ENCODE measurements at places on chromosomes 1 and 21.

DNA sequence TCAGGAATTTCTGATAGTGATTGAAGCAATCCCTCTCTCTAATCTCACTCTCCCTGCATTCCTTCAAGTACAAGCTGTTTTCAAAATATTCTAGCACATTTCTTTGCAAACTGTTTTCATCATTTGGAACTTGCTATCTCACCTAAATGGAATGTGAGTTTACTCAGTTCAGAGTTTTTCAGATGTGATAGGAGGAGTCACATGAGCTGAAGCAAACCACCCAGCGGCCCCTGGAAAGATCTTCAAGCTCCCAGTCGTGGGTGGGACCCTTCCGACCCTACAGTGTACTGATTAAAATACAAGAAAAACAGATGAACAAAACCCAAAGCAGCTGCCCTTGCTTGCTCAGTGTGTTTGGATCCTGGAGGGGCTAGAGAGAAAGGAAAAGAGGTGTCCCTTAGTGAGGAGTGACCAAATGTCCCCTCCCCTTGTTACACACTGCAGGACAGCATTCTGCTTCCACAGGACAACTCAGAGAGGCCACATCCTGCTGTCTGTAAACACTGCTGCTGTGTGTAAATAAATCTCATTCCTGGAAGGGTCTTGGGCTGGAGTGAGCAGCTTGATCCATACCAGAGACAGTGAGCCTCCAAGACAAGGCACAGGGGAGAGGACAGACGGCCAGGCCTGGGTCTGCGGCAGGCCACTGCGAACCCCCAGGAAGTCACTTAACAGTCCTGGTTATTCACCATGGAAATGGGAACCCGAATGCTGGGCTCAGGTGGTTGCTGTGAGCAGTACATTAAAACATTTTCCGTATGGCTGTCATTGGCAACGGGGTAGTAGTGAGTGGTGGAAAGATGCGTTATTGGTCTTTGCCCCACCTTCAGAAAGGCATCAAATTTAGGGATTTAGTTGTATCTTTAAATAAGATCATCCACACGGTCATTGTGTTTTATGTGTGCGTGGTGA lies 229.2 kb downstream of the RHOU start:
- no peak for DNase-seq

DNA sequence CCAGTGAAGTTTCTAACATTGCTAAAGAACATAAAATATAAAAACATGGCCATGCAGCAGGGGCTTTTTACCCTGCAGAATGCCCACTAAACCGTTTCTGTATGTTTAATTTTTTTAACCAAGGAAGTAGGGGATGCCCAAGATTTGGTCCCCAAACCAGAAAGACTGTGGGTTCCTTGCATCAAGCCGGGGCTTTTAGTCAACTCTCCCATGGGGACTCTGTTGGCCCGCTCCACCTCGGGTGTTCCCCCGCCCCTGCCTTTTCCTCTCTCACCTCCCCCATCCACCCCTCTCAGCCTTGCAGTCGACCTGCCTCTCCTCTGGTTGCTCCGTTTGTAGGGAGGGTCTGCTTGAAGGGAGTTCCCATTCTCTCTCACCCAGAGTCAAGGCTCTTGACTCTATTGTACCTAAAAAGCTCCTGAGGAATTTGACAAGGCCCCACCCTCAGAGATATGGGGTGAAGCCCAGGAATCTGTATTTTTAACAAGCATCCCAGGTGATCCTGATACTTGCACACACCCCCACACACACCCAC lies 117.5 kb downstream of the TOMM20 start:
- peak; percentile 60 for DNase-seq

- DNase-seq, result peak; percentile 78
These were observed 91.9 kb upstream of the SSX2IP start for GRCh38 chr1:84781946-84782771.

DNA sequence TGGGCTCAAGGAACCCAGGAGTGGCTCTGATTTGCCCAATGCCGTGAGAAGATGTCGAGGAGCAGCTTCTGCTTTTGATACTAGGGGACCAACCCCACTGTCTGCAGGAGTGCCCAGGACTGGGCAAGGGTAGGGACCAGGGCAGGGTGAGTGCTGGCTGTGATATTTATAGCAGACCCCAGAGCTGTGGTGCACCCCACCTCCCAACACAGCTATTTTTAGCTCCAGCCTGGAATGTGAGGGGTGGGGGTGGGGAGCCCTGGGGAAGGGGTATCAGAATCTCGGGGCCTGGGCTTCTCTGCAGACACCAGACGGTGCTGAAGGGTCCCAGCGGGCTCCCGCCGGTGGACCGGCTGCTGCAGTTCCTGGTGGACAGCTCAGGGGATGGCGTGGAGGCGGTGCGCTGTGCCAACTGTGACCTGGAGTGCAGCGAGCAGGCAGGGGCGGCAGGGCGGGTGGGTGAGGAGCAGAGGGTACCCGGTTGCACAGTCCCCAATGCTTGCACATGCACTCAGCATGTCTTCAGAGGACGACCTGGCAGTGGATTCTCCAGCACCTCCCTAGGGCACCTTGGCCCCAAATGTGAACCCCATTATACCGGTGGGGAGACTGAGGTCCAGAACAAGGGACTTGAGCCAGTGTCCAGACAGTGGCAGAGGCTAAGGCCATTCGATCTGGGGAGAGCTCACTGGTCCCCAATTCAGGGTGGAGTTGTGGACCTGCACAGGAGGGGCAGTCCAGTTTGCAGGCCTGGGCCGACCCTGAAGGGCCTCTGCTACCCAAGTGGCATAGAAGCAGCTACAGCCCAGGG lies 1.4 kb downstream of the RNF207 start:
- DNase-seq, result no peak

DNA sequence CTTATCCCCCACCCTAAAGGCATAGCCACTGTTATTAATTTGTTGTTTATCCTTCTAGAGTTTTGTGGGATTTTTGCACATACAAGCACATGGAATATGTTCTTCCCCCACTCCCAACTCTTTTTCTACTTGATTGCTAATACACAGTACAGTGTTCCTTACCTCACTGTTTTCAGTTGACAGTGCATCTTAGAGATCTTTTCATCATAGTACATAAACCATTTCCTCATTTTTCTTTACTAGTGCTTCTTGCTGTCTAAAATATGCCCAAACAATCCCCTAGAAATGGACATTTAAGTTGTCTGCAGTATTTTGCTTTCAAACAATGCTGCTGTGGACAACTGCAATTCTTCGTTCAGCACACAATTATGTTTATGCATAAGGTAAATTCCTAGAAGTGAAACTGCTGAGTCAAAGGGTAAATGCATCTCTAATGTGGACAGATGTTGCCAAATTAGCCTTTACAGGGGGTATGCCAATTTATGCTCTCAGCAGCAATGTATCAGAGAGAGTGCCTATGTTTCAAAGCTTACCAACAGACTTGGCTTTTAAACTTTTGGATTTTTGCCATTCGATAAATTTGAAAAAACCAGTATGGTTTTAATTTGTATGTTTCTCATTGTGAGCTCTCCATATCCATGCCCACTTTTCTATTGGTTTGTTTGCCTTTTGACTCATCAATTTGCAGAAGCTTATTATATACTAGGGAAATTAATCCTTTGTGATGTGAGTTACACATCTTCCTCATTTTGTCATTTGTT lies 132.6 kb downstream of the MRPS6 start:
- DNase-seq, result no peak

- DNase-seq, result no peak
These were observed 23.7 kb upstream of the EPHA8 start for GRCh38 chr1:22539510-22540118.

- no peak for DNase-seq
These were observed 68.5 kb downstream of the GPR88 start for GRCh38 chr1:100606438-100606837.

- no peak for DNase-seq
These were observed 328.6 kb upstream of the C1orf87 start for GRCh38 chr1:60402216-60402615.

DNA sequence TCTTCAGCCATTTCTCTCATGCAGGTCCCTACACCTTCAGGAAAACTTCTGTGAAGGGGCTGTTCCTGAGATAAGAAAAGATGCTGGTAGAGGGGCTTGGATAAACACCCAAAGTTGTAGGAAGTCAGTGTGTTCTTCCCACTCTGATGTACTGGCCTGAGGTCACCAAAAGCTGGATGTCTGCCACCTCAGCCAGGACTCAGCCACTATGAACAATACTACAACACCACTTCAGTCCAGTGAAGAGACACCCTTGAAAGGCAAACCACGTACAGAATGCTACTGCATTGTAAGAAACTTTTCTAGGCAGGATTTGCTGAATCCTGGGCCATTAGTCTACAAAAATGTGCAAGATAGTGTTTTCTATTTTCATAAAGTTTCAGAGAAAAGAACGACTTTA lies 2.4 kb downstream of the PTPN14 start:
- no peak for DNase-seq

DNA sequence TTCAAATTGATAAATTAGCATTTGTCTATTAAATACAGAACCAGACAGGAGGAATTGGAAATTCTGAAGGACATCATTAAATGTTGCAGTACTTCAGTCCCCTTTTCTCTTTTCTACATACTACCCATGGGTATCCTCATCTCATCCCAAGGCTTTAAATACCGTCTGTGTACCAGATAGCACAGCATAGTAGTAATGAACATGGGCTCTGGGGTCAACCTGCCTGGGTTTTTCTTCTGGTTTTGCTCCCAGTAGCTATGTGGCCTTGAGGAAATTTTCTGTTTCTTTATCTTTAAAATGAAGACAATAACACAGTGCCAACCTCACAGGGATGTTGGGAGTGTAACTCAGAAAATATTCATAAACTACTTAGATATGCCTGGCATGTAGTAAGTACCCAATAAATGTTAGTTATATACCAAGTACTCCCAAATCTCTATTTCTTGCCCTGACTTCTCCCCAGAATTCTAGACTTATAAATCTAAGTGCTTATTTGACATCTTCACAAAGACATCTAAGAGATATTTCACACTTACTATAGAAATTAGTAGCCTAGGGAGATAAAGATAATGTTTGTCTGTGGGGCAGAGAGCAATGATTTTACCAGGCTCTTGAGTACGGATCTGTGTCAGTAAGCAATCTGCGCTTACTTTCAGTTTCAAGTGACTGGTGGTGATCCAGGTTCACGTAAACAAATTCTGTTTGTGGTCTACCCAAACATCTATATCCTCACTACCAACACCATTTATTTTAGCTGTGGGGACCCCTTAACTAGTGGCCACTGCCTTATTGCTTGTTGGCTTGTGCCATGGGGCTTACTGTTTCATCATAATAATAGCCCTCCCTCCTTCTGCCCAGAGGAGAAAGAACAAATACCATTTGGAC lies 37.3 kb downstream of the VANGL2 start:
- DNase-seq, result no peak

GRCh38 chr1:171420810-171421209 lies 64.5 kb upstream of the PRRC2C start:
- DNase-seq, result no peak

GRCh38 chr1:182687361-182687760 lies 3.0 kb upstream of the RGS8 start:
- no peak for DNase-seq

DNA sequence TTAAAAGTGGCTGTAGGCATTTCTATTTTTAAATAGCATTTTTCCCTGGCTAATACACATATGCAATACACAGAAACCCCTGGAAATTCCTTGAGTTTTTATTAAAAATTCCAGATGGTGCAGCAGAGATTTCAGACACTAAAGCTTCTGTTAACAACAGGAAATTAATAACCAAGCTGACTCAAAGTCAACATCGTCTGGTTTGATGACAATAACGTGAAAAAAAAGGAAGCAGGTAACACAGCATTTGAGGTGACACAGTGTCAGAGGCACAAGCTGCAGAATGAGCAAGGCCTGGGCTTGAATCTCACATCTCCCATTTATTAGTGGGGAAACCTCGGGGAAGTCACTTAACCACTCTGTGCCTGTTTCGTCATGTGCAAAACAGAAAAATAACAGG lies 64.6 kb upstream of the GJB5 start:
- DNase-seq, result no peak

GRCh38 chr1:56147034-56147433 lies 432.3 kb downstream of the PLPP3 start:
- no peak for DNase-seq

DNA sequence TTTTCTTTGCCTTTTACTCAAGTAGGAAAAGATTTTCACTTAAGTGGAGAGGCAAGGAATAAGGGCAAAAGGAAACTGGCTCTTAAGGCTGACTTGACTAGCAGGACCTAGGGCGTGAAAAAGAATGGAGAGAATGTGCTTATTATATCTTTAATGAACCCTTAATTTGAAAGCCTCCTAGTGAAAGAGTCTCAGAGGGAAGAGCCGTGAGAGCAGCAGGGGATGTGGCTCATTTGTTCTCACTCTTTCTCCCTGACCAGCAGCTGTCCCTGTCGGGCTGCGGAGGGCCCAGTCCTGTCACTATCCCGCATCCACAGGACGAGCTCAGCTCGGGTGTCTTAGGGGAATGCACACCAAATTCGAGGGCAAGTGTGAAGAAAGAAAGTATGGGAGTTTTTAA lies 180.1 kb downstream of the EDEM3 start:
- DNase-seq, result no peak

- DNase-seq, result no peak
These were observed 216.5 kb downstream of the NTNG1 start for GRCh38 chr1:107357376-107357775.

DNA sequence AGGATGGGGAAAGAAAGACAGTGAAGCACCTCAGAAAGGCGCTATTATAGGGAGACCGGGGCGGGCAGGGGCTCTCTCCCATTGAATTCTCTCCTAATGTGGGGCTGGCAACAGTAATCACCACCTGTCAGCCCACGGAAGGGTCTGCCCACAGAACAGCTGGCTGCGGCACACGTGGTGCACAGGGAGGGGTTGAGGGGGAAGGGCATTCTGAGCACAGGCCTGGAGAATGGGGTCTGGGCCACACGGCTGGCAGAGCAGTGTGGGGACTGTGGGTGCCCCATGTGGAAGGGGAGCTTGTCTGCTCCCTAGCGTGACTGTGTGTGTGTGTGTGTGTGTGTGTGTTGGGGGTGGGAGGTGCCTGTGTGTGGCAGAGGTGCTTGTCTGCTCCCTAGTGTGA lies 4.1 kb downstream of the OLFML3 start:
- DNase-seq, result no peak
